ENCODE measurements at places on chromosomes 4 and X. TPM values are rescaled to one million over a fixed set of nuclear protein-coding genes. Genes with fewer than 3 reads are reported as not detected.

Gene SUPT20HL2
- total RNA-seq = 0.06 TPM

DNA sequence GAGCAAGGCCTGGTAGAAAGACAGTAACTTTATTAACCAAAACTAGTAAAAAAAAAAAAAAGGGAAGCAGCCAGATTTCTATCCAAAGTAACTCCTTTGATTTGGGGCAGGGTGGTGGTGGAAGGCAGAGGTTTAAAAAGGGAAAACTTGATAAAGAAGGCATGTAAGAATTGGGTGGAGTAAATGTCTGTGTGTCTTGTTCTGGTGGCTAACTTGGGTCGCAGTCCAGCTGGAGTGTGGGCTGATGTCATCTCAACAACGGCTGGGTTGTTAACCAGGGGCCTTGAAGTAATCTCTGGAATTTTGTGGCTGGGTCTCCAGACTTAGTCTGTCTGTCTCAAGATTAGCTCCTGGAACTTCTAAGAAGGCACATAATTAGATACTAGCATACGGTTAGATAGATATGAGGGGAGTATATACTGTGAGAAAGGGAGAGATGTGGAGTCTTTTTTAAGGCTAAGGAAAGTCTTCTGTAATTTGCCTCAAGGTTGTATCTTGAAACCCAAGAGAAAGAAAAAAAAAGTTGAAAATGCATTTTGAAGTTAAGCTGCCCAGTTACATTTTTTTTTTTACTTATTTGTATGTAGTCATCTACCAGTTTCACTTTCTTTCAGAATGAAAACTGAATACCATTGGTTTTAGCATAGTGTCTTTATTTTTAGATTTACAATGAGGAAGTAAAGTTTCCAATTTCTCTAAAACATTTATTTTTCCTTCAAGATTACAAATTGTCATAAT lies 48.3 kb downstream of the MTHFD2L start:
- DNase-seq = no peak

GRCh38 chr4:37816719-37817118 lies 9.8 kb upstream of the PGM2 start:
- DNase-seq = no peak

DNA sequence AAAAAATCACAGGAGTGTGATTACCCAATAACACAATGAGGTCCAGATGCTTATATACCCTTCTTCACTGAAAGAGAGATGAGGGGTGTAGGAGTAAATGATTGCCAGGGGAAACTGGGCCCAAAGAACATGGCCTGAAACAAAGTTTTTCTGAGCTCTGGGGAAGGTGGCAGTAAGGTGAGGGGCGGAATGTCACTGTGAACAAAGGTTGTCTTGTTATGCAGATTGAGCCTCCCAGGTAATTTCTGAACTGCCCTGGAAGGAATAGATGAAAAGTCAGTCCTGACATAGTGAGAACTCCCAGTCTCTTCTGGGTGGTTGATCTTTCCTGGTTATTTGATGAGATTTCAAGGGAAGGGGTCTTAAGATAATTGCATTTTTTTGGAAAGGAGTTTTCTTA lies 2.5 kb upstream of the TMEM47 start:
- no peak for DNase-seq

Gene ENPEP
- total RNA-seq = 13.2 TPM

Gene CSAG3
- total RNA-seq = not detected

Gene GNRHR
- total RNA-seq = not detected

Gene SSX4B
- not detected for total RNA-seq

DNA sequence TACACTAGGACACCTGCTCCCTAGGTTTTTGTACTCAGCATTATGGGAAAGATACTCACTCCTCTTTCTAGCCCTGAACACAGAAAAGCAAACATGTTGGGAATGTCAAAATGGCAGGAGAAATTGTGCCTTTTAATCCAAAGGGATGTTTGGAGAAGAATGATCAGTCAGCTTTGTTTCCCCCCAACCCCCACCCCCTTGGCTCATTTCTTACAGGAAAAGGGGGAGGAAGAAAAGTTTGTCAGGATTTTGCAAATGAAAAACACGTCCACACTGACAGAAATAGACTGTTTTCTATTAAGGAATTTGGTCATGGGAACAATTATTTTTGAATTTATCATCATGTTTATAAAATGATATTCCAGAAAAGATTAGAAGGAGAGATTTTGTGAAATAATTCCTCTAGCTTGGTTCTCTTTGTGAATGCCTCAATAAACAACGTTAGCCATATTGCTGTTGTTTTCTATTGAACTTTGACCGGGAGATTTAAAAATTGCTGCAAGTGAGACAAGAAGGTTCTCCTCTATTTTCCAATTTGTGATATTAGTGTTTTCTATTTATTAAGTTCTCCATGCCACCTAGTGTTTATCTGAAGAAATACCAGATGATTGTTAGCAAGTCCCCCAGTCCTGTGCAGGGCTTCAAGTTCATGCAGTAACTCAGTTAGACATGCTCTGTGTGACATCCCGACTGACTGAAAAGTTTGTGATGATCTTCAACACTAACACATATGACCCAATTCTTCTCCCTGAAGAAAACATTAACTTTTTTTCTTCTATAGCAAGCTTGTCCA lies 31.3 kb upstream of the TFDP3 start:
- no peak for DNase-seq

Gene HSD17B13
- 1.5 TPM for total RNA-seq

Gene TLR3
- 6.2 TPM for total RNA-seq

Gene EGFL6
- total RNA-seq = 27.8 TPM

Gene DMRTC1
- total RNA-seq = 0.55 TPM

DNA sequence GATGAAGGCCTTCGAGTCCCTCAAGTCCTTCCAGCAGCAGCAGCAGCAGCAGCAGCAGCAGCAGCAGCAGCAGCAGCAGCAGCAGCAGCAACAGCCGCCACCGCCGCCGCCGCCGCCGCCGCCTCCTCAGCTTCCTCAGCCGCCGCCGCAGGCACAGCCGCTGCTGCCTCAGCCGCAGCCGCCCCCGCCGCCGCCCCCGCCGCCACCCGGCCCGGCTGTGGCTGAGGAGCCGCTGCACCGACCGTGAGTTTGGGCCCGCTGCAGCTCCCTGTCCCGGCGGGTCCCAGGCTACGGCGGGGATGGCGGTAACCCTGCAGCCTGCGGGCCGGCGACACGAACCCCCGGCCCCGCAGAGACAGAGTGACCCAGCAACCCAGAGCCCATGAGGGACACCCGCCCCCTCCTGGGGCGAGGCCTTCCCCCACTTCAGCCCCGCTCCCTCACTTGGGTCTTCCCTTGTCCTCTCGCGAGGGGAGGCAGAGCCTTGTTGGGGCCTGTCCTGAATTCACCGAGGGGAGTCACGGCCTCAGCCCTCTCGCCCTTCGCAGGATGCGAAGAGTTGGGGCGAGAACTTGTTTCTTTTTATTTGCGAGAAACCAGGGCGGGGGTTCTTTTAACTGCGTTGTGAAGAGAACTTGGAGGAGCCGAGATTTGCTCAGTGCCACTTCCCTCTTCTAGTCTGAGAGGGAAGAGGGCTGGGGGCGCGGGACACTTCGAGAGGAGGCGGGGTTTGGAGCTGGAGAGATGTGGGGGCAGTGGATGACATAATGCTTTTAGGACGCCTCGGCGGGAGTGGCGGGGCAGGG lies 568 bp downstream of the HTT start:
- no peak for DNase-seq

Gene GYPE
- total RNA-seq = 1.2 TPM

GRCh38 chr4:9942921-9943600 lies 78.2 kb downstream of the SLC2A9 start:
- DNase-seq = no peak

DNA sequence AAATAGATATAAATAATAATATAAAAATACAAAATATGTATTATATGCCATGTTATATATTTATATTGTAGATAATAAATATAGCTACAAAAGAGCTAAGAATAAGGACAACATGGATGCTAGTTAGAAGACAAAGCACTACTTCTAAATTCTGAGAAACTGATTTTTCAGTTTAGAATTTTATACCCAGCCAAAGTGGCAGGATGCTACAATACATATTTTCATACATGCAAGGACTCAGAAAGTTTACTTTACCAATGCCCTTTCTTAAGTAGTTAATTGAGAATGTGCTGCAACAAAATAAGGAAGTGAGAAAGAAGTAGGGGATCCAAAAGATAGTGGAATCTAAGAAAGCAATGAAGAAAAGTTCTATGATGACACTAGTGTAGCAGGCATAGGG lies 64.5 kb downstream of the PDE5A start:
- no peak for DNase-seq

- no peak for DNase-seq
Observed at GRCh38 chr4:16846540-16847117, 51.8 kb downstream of the LDB2 start.

Gene ADGRG2
- 5.9 TPM for total RNA-seq

DNA sequence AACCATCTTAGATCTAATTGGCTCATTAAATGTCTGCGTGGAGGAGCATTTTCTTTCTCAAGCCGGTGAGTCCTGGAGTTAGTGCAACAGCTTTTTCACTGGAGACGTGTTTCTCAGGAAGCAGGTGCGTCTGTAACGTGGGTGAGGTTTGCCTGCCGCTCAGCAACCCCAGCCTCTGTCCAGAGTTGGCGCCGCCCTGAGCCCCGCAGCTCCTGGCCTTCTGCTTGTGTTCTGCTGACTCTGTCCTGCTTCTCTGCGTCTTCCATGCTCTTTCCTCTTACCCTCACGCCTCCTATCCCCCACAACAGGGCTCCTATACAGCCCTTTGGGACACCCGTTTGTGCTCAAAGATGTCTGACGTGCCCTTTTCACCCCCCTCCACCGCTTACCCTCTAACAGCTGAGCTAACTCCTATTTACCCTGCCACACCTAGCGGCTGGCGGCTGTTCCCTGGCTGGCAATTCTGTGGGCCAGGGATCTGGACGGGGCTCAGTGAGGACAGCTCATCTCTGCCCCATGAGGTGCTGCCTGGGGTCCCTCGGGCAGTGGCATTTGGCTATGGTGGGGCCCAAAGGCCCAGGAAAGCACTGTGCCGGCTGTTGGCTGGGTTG lies 18.8 kb downstream of the DOK7 start:
- DNase-seq = no peak

DNA sequence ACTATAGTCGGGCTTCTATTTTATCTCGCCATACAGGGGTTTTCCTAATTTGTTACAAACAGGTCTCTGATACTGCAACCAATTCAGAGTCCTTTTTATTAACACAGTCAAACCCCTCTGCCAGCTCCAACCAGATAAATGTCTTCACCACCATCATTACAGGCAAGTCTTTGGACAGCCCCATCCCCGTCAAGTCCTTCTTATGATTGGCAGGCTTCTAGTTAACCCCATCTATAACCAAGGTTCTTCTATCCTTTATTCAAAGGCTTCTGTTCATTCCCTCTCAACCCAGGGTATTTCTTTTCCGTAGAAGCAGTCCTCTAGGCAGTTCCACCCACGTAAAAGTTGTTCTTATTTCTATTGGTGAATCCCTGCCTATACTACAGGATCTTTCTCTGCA lies 29.9 kb upstream of the FOXR2 start:
- no peak for DNase-seq

GRCh38 chr4:120798570-120798969 lies 124.0 kb downstream of the PRDM5 start:
- DNase-seq = no peak

Gene HEPH
- total RNA-seq = 44.4 TPM

DNA sequence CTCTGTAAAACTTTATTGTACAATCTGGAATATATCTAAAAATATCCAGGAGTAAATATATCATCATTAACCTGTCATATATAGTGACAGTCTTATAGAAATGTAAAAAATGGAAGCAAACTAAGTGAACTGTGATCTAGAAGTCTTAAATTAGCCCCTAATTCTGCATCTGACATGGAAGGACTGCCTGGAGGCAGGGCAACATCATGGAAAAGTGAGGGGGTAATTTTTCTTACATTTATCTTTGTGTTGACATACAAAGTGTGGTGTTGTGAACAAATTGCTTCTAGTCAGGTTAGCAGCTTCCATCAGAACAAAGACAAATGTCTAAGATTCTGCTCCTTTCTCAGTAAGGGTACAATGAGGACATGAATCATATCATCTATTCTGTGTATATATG lies 186.3 kb downstream of the C4orf33 start:
- no peak for DNase-seq
